ENCODE measurements at places on chromosomes 5 and 9. TPM values are rescaled to one million over a fixed set of nuclear protein-coding genes. Genes with fewer than 3 reads are reported as not detected.

- H3K27me3 ChIP-seq = no peaks in the 10 kb centered on the region
- H3K4me1 ChIP-seq = no peaks in the 10 kb centered on the region
- H3K36me3 ChIP-seq = no peaks in the 10 kb centered on the region
- no peak for DNase-seq
Observed at GRCh38 chr5:112635771-112636731, 101.6 kb upstream of the APC start.

PNPLA7 gene
- total RNA-seq = 4.7 TPM

- no peaks in the 10 kb centered on the region for H3K4me1 ChIP-seq
- H3K36me3 ChIP-seq = no peaks in the 10 kb centered on the region
- H3K4me3 ChIP-seq = no peak overlapping the region
- H3K27ac ChIP-seq = no peak overlapping the region
Observed at GRCh38 chr5:145780982-145781381, 54.2 kb downstream of the PRELID2 start.

GRCh38 chr5:147853372-147853987, 22.0 kb upstream of the SPINK1 start:
- no peaks in the 10 kb centered on the region for H3K36me3 ChIP-seq
- H3K4me1 ChIP-seq = no peaks in the 10 kb centered on the region
- no peak for DNase-seq
- H3K4me3 ChIP-seq = no peak overlapping the region

GRCh38 chr5:59178482-59178881, 595.6 kb downstream of the RAB3C start:
- no peaks in the 10 kb centered on the region for H3K4me1 ChIP-seq
- H3K36me3 ChIP-seq = no peaks in the 10 kb centered on the region
- H3K27me3 ChIP-seq = no peaks in the 10 kb centered on the region
- DNase-seq = no peak

DNA sequence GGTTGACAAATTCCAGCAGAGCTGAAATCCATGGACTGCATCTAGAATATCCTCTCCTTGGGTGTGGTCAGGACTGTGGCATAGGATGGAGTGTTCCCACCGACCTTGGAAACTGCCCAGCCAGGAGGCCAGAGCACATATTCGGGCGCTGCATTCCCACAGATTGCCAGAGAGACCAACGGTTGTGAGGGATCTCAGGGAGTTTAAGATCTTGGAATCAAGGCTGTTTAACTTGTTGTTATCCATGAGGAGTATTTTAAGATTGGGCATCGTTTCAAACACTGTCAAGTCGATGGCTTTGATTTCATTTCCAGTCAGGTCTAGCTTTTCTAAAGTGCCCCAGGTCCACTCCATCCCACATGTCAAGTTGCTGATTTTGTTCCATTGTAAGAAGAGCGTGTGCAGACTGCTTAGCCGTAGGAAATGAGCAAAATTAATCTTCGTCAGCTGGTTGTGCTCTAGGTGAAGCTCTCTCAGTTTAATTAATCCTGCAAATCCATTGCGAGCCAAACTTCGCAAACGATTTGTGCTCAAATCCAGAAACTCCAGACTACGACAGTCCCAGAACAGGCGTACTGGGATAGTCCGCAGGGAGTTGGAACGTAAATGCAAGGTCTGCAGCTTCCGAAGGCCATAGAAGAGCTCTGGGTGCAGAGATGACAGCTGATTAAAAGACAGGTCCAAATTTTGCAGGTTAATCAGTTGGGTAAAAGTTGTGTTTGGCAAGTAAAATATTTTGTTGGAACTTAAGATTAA, 1.5 kb downstream of the LRRTM2 start:
- no peak overlapping the region for H3K27ac ChIP-seq
- H3K4me3 ChIP-seq = no peak overlapping the region
- no peak for DNase-seq
- H3K36me3 ChIP-seq = no peaks in the 10 kb centered on the region
- H3K27me3 ChIP-seq = no peaks in the 10 kb centered on the region

MAP1B gene
- total RNA-seq = 212 TPM

All from uterus (tissue), 4 donors.